Right renal pelvis (tissue), 4 donors: ENCODE measurements at places on chromosomes 5 and 9.

- DNase-seq = no peak
These were observed 87.0 kb downstream of the WNK2 start for GRCh38 chr9:93270976-93271375.

GRCh38 chr9:136671254-136671614, 8.5 kb downstream of the EGFL7 start:
- DNase-seq = no peak

- DNase-seq = no peak
These were observed 751.7 kb upstream of the WWC1 start for GRCh38 chr5:167539747-167540146.

- no peak for DNase-seq
These were observed 1.6 kb downstream of the NREP start for GRCh38 chr5:111755345-111755941.

DNA sequence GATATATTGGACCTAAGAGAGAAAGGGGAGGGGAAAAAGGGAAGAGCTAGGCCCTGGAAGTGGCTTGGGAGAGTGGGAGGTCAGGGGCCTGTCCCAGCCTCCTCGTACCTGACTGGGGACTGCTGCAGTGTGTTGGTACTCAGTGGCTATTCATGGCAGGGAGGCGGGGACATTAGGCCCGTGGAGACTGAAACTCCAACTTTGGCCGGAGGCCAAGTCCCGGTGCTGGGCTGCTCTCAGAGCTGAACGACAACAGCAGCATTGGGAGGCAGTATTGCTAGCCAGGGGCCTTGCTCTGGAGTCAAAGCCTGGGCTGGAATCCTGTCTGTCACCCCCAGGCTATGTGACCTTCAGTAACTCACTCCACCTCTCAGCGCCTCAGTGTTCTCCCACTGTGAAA, 37.8 kb downstream of the NEURL1B start:
- DNase-seq = no peak

- no peak for DNase-seq
These were observed at the start of gene GNAQ for GRCh38 chr9:78031444-78031892. GNAQ (minus strand) TSS chr9:78031811; CDS start chr9:78031235, 576 bp downstream.

- no peak for DNase-seq
These were observed 181.9 kb downstream of the ESM1 start for GRCh38 chr5:54803471-54804011.
